ENCODE measurements at places on chromosomes 5 and 9.

GRCh38 chr5:19235101-19235584, 752.9 kb downstream of the CDH18 start:
- no peak overlapping the region for H3K4me3 ChIP-seq
- no peak for DNase-seq
- H3K4me1 ChIP-seq: no peaks in the 10 kb centered on the region
- H3K36me3 ChIP-seq: no peaks in the 10 kb centered on the region
- H3K27me3 ChIP-seq: no peaks in the 10 kb centered on the region

GRCh38 chr5:82942083-82942881, 134.9 kb downstream of the TMEM167A start:
- H3K27me3 ChIP-seq: no peaks in the 10 kb centered on the region
- H3K27ac ChIP-seq: no peak overlapping the region
- no peak for DNase-seq
- H3K36me3 ChIP-seq: no peaks in the 10 kb centered on the region

DNA sequence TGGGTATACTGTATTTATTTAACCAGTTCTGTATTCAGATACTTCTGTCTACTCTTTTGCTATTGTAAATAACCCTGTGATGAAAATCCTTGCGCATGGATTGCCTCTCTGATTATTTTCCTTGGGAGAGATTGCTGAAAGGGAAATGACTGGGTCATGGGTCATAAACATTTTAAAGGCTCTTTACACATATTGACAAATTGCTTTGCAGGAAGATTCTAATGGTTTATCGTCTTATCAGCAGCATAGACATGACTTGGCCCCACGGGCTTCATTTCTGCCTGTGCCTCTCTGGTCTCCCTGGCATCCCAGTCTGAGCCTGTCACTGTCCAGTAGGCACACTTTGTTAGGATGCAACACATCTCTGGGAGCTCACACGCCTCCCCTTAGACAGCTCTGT, 52.3 kb downstream of the RGS3 start:
- DNase-seq: no peak
- no peak overlapping the region for H3K4me3 ChIP-seq
- H3K36me3 ChIP-seq: no peaks in the 10 kb centered on the region
- H3K27me3 ChIP-seq: no peaks in the 10 kb centered on the region
- no peak overlapping the region for H3K27ac ChIP-seq

DNA sequence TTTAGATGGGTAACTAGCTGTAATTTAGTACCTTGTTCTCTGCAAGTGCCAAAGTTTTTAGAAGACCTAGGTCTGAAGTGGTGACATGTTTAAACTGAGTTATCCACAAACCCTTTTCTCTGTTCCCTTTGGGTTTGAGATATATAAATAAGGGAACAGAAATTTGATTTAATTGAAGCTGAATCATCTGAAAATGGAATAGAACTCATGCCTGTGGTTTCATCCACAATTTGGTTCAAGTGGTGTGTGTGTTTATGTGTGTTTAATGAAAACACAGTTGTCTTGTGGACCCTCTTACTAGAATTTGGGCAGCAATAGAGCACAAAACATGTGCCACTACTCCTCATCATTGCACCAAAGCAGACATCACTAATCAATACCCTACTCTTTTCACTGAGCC, 216.9 kb downstream of the GLIS3 start:
- no peaks in the 10 kb centered on the region for H3K27me3 ChIP-seq
- DNase-seq: no peak
- no peak overlapping the region for H3K4me3 ChIP-seq
- peaks cover 4% of the 10 kb centered on the region for H3K4me1 ChIP-seq
- H3K36me3 ChIP-seq: no peaks in the 10 kb centered on the region
- no peak overlapping the region for H3K27ac ChIP-seq

DNA sequence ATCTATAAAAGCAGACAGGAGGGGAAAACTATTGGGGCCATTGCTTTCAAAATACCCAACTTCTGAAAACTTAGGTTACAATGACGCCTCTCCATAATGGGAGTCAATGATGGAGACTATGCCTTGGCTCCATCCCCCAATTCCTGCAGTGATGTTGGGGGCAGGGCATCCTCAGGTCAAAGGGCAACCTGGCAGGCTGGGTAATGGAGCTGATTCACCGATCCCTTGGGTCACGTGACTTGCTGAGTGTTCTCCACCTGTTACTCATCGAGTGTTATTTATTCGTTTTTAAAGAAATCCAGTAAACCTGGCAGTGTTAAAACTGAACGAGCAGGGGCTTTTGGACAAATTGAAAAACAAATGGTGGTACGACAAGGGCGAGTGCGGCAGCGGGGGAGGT, 244.4 kb downstream of the FAM114A2 start:
- H3K27me3 ChIP-seq: no peaks in the 10 kb centered on the region
- no peak overlapping the region for H3K27ac ChIP-seq
- H3K4me3 ChIP-seq: no peak overlapping the region
- no peaks in the 10 kb centered on the region for H3K4me1 ChIP-seq
- no peaks in the 10 kb centered on the region for H3K36me3 ChIP-seq

DNA sequence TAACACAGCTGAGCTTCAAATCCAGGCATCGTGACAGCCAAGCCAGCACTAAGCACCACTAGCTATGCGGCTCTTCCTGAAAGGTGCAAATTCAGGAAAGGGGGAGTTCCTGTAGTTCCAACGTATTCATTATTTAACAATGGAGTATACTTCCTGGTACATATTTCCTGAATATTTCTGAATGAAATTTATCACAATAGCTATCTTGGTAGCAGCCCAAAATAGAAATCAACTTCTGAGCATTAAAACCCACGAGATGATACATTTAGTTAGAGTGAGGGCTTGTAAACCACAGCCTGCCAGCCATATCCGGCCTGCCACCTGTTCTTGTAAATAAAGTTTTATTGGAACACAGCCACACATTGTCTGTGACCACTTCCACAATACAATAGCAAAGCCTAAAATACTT, 109.7 kb upstream of the RETREG1 start:
- no peak overlapping the region for H3K4me3 ChIP-seq
- H3K27ac ChIP-seq: no peak overlapping the region
- H3K4me1 ChIP-seq: peaks cover 11% of the 10 kb centered on the region

GRCh38 chr5:106451998-106452397, 1218.7 kb downstream of the EFNA5 start:
- H3K27me3 ChIP-seq: no peaks in the 10 kb centered on the region
- H3K27ac ChIP-seq: no peak overlapping the region
- no peak for DNase-seq
- no peaks in the 10 kb centered on the region for H3K36me3 ChIP-seq
- no peak overlapping the region for H3K4me3 ChIP-seq
- H3K4me1 ChIP-seq: no peaks in the 10 kb centered on the region

GRCh38 chr5:67902497-67902830, 313.1 kb upstream of the PIK3R1 start:
- no peaks in the 10 kb centered on the region for H3K36me3 ChIP-seq
- H3K4me1 ChIP-seq: peaks cover 3% of the 10 kb centered on the region
- H3K27ac ChIP-seq: no peak overlapping the region
- H3K4me3 ChIP-seq: no peak overlapping the region

DNA sequence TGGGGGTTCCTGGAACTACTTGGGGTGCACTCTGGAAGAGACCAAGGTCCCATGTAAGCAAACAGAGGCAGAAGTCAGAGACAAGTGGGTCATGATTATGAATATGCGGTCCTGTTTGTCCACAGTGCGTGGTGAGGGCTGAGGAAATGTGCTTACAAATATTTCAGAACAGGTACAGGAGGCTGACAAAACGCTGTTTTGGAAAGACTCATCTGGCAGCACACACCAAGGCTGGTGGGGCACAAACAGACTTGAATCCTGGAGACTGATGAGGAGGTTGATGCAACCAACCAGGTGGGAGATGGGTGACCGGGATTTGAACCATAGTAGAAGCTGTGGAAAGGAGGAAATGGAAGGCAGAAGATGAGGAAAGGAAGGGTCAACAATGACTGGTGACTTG, 83.8 kb downstream of the ADRB2 start:
- no peak overlapping the region for H3K4me3 ChIP-seq
- H3K36me3 ChIP-seq: no peaks in the 10 kb centered on the region
- peak overlapping the region; percentile 48 for H3K27ac ChIP-seq
- H3K27me3 ChIP-seq: no peaks in the 10 kb centered on the region
- H3K4me1 ChIP-seq: peaks cover 55% of the 10 kb centered on the region

DNA sequence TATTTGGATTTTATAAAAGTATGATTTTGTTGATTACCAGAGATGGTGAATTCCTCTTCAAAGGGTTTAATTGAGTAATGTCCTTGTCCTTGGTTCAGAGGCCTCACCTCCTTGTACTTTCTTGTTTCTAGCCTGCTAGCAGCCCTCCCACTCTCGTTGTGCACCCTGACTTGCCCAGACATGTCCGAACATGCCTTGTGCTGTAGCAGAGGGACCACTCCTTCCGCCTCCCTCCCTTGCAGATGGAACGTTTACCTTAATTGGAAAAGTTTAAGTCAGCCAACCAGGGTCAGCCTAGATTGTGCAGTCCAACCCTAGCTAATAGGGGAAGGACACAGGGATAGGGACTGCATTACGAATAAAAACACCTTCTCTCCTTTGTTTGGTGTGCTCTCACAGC, 406.9 kb upstream of the NMUR2 start:
- no peaks in the 10 kb centered on the region for H3K36me3 ChIP-seq
- no peak for DNase-seq
- H3K4me3 ChIP-seq: no peak overlapping the region
- no peaks in the 10 kb centered on the region for H3K27me3 ChIP-seq
- H3K4me1 ChIP-seq: no peaks in the 10 kb centered on the region

DNA sequence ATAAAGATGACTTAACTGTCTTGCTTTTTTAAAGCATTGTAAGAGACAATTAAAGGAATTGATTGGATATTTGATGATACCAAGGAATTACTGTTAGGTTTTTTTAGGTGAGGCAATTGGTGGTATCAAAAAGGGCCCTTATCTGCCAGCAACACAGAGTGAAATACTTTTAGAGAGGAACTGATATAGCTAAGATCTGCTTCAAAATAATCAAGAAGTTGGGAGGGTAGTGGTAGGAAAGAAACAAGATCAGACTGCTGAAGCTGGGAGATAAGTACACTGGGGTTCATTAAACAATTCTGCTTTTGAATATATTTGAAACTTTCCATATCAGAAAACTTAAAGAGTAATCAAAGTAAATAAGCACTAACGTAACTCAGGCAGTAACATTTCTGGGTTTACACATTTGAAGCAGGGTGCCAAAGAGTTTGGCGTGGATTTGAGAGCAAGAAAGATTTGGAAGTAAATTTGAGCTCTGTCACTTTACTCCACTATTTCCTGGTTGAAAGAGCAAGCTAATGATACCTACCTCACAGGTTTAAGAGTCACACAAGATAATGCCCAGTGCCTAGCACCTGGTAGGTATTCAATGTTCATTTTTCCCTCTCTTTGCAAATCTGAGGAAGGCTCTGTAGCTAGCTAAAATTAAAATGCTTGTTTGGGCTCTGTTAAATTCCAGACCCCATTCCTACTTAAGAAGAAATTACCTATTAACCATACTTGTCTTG, 6.9 kb downstream of the ERMP1 start:
- no peak overlapping the region for H3K4me3 ChIP-seq
- no peaks in the 10 kb centered on the region for H3K27me3 ChIP-seq
- H3K27ac ChIP-seq: no peak overlapping the region
- H3K36me3 ChIP-seq: peaks cover 36% of the 10 kb centered on the region
- DNase-seq: no peak

GRCh38 chr5:108639366-108639765, 108.3 kb upstream of the FER start:
- H3K4me1 ChIP-seq: no peaks in the 10 kb centered on the region
- H3K36me3 ChIP-seq: no peaks in the 10 kb centered on the region
- no peak overlapping the region for H3K4me3 ChIP-seq
- no peaks in the 10 kb centered on the region for H3K27me3 ChIP-seq
- no peak for DNase-seq

DNA sequence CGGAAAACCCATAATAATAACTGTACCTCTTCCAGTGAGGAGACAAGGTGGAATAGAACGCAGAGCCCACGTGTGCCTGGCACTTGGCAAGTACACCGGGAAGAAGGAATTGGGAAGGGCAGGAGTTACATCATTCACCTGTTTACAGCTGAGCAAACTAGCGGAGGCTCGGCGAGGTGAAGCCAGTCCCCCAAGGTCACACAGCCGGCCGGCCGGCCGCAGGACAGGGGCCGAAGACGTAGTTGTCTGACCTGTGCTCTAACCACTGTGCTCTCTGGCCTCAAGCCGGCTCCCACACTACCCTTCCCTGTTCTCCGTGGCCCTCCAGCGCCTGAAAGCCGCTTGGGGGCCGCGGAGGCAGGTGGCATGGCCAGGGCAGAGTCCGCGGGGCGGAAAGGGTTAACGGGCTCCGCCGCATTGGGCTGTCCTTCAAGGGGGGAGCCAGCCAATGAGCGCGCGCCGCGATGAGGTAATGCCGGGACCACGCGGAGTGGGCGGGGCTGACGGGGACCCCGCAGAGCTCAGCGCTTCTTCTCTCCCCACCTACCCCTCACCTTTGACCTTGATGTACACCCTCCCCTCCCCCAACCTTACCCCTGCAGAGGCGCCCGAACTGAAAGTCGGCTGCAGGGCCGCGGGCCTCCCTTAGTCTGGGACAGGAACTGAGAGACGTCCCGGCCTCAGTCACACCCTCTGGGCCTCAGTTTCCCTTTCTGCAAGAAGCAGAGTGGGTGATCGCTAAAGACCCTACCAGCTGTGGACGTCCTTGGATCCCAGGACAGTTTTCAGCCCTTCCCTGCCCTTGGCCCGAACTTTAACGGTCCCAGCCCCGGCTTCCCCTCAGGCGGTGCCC, 125.1 kb downstream of the C9orf50 start:
- peak overlapping the region; percentile 91 for H3K27ac ChIP-seq
- peak; percentile 97 for DNase-seq
- H3K4me3 ChIP-seq: peak overlapping the region; percentile 71
- H3K27me3 ChIP-seq: no peaks in the 10 kb centered on the region

DNA sequence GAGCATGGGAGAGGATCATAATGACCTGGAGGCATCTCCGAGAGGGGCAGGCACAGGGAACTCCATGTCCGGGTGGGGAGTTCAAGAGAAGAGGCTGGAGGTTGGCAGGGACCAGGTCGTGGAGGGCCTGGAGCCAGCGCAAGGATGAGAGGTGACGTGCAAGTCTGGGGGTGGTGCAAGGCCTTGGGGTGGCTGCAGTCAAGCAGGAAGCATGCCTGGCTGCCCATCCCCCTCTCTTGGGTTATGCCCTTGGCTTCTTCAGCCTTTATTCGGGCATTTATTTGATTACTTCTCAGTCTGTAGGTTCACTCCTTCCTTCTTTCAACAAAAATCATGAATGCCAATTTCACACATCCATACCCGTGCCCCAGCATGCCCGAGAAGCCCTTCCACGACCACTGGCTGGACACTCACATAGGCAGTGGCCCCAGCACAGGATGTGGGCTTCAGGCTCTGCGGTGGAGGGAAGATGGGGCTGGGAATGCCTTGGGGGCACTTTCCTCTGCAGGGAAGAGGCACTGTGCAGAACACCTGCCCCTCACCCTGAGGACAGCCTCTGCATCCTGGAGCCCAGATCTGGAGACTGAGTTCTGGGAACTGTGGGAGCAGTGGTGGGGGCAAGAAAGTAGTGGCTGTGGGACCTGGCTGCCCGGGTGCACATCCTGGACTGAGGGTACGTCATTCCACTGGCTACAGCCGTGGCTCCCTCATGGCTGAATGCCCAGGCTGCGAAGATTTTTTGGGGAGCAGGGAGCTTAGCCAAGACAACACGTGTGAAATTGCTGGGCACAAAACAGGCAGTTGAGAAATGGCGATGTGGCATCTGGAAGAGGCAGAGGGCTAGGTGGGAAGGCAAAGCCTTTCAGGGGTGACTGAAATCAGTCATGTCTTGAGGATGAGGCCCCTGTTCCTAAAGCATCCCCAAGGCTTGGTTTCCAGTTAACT, 38.6 kb downstream of the CRB2 start:
- no peaks in the 10 kb centered on the region for H3K36me3 ChIP-seq
- no peak overlapping the region for H3K27ac ChIP-seq
- no peaks in the 10 kb centered on the region for H3K27me3 ChIP-seq
- H3K4me3 ChIP-seq: no peak overlapping the region
- H3K4me1 ChIP-seq: no peaks in the 10 kb centered on the region
- DNase-seq: no peak
